ENCODE measurements at places on chromosomes 1 and 21.

DNA sequence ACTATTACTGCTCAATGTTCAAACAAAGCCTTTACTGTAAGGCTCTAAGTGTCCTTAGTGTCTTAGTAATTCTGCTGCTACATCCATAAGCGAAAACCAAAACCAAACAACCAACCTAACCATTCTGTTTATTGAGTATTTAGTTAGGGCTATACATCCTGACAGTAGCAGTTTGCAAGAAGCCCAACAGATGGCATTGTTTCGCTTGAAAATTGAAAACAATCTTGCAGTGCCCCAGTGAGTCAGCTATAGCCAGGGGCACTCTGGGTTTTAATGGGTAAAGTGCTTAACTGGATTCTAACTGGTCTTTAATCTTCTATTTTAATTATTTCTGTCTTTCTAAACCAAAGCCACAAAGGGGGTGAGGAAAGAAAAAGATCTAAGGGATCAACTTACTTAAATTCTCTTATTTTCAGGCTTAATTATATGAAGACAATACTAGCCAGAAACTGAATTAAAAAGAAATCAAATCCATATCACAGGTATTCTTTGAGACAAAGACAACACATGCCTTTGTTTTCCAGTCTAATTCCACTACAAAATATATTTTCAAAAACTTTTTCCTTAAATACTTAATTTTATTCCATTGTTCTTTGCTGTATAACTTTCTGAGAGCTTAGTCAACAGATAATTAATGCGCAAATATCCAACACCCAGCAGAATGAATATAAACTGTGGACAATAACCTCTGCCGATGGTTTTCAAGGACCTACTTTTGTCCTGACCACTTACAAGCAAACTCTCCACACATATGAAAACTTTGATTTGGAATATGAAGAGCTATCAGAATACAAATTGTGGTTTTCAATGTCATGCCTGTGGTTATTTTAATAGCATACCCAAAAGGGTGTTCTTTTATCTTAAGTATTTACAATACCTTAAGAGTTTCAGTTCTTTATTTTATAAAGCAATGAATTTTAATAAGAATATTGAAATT lies 15.2 kb downstream of the POGZ start:
- peak; percentile 56 for DNase-seq

GRCh38 chr1:97877307-97877706 lies 43.5 kb downstream of the DPYD start:
- no peak for DNase-seq

DNA sequence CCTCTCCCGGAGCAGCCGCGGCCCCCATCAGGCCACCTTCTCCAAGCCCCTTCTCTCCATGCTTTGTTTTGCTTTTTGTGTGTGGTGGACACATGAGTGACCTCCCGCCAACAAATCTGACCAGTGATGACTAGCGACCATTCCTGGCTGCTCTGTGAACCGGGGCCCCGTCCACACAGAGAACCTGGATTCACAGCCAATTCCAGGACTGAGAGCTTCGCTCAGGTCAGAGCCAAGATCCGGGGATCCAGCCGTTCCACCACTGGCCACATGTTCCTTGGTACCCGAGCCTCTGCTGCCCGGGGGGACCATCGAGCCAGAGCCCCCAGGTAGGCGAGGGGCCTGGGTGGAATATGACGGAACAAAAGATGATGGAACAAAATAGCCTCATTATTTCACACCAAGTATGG lies 46.7 kb upstream of the COL18A1 start:
- DNase-seq: no peak

DNA sequence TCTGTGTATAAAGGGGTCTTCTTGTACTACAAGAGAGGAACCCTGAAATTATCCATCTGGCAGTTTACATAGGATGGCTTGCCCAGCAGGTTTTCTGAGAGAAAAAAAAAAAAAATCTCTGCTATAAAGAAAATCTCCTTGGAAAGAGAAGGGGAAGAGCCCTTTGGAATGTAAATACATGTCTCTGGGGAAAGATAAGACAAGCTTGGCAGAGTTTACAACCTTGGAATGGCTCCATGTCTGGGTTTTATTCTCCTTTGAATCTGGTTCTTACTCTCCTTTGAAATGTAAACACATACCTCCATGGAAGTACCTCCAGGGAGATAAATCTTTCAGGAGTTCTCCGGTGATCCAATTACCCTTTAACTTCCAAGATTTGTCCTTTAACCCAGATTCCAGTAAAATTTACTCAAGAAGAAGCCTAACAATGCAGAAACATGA lies 45.1 kb upstream of the DNAH14 start:
- DNase-seq: no peak

GRCh38 chr1:181317261-181317930 lies 165.9 kb upstream of the CACNA1E start:
- no peak for DNase-seq

DNA sequence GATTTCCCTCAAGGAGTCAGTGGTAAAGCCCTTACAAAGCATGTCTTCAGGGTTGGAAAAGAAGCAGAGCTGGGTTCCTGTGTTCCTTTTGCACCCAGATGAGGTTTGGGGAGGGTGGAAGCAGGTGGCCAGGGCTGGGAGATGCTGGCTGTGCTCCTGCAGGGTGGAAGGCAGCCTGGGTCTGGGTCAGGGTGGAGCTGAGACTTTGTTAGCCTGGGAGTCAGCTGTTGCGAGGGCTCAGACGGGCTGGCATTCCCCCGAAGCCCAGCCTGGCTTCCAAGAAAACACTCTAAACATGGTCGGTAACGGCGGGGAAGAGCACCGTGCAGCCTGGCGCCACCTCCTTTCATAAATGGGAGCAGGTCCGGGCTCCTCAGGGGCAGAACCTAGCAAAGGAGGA lies 43.7 kb upstream of the EPS8L3 start:
- no peak for DNase-seq

DNA sequence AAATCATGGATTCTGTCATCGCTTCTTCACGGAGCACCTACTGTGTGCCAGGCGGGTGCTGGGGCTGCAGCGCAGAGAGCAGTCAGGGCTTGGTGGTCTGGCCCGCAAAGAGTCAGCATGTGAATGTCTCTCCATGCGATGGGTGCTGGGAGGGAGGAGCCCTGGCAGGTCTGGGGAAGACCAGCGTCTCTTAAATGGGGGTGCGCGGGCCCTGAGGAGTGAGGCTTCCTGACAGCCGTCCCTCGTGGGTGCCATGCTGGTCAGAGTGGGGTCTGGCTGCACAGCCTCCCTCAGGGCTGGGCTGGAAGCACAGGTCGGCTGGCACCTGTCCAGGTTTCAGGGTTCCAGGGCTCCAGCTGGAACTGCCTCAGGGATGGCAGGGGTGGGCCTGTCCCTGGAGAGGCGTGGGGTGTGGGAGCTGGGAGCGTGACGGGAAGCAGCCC lies 18.5 kb downstream of the TP73 start:
- DNase-seq: no peak

DNA sequence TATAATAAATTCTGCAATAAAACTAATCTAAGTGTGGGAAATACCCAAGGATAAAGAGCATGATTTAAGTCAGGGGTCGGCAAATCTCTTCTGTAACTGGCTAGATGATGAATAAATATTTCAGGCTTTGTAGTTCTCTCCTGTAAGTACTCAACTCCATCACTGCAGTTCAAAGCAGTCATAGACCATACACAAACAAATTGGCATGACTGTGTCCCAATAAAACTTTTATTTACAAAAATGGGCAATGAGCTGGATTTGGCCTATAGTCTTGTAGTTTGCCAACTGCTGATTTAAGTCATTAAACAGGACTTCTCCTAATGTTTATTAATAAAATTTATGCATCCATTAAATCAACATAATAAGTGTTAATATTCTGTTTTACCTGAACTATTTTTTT lies 49.4 kb downstream of the EDEM3 start:
- DNase-seq: no peak

- DNase-seq: no peak
Observed at GRCh38 chr1:223341121-223341520, 22.9 kb downstream of the SUSD4 start.

GRCh38 chr1:208201229-208201628 lies 43.0 kb downstream of the PLXNA2 start:
- no peak for DNase-seq

GRCh38 chr1:71577451-71578131 lies 496.8 kb upstream of the ZRANB2 start:
- no peak for DNase-seq

DNA sequence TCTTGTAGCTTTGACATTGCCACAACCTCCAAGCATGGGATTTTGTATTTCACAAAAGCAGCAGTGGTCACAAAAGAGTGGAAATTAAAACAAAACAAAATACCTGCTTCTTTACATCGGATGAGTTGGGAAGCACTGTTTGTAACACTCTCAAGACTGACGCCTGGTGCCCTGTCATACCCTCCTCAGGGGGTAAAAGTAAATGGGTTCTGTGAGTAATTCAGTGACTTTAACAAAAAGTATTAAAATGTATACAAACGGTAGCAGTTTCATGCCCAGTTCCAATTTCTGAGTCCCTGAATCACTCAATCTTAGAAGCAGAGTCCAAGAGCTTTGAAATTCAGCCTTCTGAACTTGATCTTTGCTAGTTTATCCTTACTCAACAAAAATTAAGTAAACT lies 152.5 kb downstream of the TIAM1 start:
- DNase-seq: no peak

Measured in COR-L47 (cell line).